ENCODE measurements at places on chromosomes 7 and 10.

DNA sequence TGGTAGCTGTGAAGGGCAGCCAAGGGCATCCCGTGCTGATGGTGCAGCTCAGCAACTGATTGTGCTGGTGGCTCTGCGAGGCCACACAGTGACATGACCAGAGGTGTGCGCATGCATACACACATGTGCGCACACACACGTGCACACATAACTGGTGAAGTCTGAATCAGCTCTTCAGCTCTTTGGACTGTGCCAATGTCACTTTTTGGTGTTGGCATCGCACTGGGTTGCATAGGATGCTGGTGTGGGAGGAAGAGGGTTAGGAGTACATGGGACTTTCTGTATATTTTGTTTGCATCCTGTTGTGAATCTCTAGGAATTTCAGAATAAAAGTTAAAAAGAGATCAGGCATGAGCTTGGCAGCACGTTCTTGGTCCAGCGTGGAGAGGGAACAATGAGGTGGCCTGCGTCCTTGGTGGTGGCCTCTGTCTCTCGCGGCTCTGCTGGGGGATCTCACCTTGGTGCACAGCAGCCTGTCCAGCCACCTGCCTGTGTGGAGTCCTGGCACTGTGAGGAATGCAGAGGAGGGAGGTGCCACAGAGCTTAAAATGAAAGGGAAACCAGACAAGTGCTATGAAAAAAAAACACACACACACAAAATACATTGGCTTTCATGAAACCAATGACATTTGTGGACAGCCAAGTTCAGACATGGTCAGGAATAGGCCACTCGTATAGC lies 124.0 kb downstream of the TRRAP start:
- no peak for DNase-seq

GRCh38 chr7:2198206-2198605 lies 34.5 kb downstream of the MAD1L1 start:
- no peak for DNase-seq

- no peak for DNase-seq
These were observed 171.1 kb upstream of the KLF6 start for GRCh38 chr10:3955955-3956617.

DNA sequence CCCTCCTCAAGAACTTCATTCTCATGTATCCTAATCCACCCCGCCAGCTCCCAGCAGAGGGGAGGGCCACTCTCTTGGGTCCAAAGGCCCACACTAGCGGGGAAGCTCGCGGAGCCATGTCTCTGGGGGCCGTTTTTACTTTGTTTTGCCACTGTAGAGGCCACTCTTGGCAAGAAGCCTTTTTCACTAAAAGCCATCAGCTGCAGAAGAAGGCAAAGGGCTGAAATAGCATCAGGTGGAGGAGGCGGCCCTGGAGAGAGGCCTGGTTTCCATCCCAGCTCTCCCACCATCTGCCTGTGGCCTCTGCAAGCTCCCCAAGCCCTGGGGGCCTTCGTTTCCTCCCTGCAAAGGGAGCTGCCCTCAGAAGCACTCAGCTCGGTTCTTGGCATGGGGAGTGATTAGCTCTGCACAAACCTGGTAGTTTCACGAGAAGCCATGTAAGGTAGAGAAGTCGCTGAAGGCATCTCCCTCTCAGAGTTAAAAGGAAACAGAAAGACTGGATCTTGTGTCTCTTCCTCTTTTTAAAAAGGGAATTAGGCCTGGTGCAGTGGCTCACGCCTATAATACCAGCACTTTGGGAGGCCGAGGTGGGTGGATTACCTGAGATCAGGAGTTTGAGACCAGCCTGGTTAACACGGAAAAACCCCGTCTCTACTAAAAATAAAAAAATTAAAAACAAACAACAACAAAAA lies 70.3 kb downstream of the PARP12 start:
- no peak for DNase-seq

DNA sequence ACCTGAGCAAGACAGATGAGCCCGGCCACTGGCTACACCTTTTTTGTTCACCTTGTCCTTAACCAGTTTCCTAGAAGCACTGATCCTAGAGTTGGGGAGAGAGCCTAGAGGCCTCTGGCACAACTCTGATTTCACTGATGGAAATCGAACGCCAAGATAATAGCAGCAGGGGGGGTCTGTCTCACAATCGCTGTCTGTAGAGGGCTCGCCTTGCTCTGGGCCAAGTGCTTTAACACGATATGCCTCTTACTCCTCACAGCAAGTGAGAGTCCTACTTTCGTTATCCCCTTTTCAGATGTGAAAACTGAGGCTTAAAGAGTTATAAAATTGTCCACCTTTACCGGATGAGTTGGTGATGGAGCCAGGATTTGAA lies 472 bp downstream of the RASSF4 start:
- DNase-seq = no peak

DNA sequence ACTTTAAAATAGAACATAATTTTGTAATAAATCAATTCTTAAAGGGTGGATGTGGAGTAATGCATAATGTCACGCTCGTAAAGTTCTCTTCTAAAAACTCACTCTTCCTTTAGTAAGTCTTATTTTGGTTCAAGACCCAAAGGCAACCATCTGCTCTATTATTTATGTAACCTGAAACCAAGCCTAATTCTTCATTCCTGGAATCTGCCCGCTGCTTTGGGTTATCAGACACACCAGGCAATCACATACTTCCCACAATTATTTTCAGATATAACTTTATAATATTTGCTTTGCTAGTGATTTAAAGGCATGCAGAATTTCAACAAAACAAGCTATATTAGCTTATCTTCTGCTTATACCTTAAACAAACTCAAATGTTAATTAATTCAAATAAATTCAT lies 39.0 kb downstream of the RAB11FIP2 start:
- no peak for DNase-seq

- DNase-seq = no peak
These were observed 44.5 kb downstream of the FOXK1 start for GRCh38 chr7:4726566-4726965.

- DNase-seq = no peak
These were observed 128.6 kb downstream of the APBB1IP start for GRCh38 chr10:26566525-26567350.

- no peak for DNase-seq
These were observed 77.5 kb downstream of the GPR26 start for GRCh38 chr10:123743441-123744223.

- no peak for DNase-seq
These were observed 85.4 kb upstream of the AFAP1L2 start for GRCh38 chr10:114489521-114490310.

- no peak for DNase-seq
These were observed 152.3 kb upstream of the SHH start for GRCh38 chr7:155964543-155964942.

DNA sequence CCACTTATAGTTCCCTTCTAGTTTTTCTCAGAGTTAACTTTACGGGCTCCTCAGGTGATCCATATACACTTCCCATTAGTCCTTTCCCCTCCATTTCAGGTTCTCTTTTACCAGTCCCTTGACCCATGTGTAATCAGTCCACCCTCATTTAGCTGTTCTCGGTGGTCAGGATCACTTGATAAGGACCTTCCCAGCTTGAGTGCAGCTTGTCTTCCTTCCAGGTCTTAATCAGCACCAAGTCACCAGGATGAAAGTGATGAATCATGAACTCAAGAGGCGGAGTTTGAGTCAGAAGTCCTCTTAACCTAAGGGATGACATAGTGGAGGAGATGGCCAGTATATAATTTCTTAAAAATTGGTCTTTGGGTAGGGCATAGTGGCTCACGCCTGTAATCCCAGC lies 63.1 kb upstream of the CNTNAP2 start:
- no peak for DNase-seq

GRCh38 chr7:70492625-70493024 lies 639.3 kb upstream of the GALNT17 start:
- no peak for DNase-seq

DNA sequence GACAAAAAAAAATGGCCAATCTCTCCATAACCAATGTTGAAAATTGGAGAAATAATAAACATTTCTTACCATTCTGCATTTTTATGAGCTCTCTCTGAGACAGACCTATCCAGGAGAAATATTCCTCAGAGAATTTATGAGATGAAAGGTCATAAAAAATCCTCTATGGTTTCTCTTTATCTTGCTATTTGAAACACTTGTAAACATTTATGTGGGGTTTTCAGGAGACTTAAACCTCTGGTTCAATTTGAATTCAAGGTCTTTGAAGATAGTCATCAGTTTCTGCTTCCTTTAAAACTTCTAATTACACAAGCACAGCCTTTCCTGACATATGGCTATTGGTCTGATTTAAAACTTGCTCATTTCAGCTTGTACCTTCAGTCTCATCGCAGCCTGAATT lies 78.5 kb upstream of the APBB1IP start:
- no peak for DNase-seq

GRCh38 chr7:29457565-29458011 lies 106.0 kb upstream of the PRR15 start:
- no peak for DNase-seq

- DNase-seq = no peak
These were observed 4.6 kb upstream of the OR2A14 start for GRCh38 chr7:144118341-144118740.

DNA sequence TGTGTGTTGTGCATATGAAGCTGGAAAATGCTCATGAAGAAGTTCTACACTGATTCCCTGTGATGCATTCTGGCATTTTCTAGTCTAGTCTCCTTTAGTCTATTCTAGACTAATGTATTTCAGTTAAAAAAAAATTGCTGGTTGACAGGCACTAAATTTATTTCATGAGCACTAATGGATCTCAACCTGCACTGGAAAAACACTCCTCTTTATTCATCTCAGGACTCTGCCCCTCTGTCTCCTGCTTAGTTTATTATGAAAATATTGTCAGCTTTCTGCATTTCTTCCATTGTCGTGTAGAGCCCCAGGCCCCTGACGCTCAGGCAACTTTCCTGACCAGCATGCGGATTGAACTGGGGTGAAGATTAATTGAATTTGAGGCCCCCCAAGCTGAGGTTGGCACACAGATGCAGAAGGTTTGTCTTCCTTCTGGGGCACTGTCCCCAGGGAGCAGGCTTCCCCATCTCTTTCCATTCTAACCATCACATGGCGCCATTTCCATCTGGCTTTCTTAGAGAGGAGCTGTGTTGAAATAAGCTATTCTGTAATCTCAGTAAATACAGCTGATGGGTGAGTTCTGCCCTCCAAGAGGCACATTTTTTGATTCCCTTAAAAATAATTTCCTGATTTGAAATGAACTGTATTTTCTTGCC lies 128.7 kb downstream of the INSYN2A start:
- DNase-seq = no peak

- DNase-seq = no peak
These were observed 71.6 kb upstream of the LAMB4 start for GRCh38 chr7:108201766-108202165.

Data from activated T-helper 1 cell treated with Interleukin-2 at 50 U/mL for 16 hours (primary cell).